H7 (cell line): ENCODE measurements at places on chromosomes 3 and 15. TPM values are rescaled to one million over a fixed set of nuclear protein-coding genes. Genes with fewer than 3 reads are reported as not detected.

DNA sequence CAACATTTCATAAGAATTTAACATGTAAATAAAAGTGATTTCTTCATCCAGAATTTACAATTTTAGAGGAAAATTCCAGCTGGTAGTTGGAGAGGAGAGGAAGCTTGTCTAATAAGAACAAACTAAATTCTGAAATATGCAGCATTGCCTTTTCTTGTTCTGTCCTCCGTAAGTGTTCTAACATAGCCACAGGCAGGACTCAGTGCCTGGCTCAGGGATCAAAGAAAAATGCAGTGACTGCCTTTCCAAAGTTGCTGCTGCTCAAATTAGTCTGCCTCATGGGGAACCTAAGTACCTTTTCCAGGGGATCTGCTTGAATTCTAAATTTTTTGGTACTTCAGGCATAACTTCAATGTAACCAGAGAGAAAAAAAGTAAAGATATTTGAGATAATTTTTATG is 713.0 kb upstream of the CADM2 start:
- no peak for DNase-seq

ITPKA gene
- 0.07 and 0.52 TPM in 2 replicates for total RNA-seq

ATP13A5 gene
- total RNA-seq: 0.03 TPM in 1 of 2 replicates, not detected in the other

CPLX3 gene
- 0.03 TPM in 1 of 2 replicates, not detected in the other for total RNA-seq

DNA sequence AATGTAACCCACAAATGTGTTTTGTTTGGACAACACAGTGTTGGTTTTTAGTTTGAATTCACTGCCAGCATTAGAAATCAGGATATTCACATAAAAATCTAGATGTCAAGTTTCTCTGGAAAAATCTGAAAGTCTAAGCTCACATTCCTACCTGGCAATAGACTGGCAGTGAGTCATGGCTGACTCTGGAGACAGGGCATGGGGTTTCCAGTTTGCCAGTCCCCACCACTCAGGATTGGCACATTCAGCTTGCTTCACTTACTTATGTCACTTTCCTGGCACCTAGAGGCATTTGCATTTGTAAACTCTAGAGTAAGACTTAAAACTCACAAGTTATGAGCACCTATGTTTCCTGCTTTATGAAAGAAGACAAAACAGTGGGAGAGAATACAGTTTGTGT is 19.1 kb upstream of the SEC61A1 start:
- no peak for DNase-seq

- DNase-seq: no peak
Observed at GRCh38 chr15:50426428-50426827, 2.2 kb downstream of the USP8 start.
